Activated effector memory CD4-positive, alpha-beta T cell treated with Interleukin-2 at 50 U/mL for 16 hours (primary cell): ENCODE measurements at places on chromosomes 12 and 14.

- no peak for DNase-seq
Measured at GRCh38 chr12:12553208-12553785, 9.4 kb downstream of the DUSP16 start.

GRCh38 chr12:21849878-21850277 is 75.4 kb upstream of the KCNJ8 start:
- DNase-seq, result no peak

- DNase-seq, result no peak
Measured at GRCh38 chr14:49315570-49315969, 270.6 kb downstream of the RPS29 start.

- DNase-seq, result no peak
Measured at GRCh38 chr12:111216387-111217159, 152.3 kb downstream of the PHETA1 start.

GRCh38 chr12:65620046-65620445 is 204.2 kb upstream of the HMGA2 start:
- DNase-seq, result no peak

DNA sequence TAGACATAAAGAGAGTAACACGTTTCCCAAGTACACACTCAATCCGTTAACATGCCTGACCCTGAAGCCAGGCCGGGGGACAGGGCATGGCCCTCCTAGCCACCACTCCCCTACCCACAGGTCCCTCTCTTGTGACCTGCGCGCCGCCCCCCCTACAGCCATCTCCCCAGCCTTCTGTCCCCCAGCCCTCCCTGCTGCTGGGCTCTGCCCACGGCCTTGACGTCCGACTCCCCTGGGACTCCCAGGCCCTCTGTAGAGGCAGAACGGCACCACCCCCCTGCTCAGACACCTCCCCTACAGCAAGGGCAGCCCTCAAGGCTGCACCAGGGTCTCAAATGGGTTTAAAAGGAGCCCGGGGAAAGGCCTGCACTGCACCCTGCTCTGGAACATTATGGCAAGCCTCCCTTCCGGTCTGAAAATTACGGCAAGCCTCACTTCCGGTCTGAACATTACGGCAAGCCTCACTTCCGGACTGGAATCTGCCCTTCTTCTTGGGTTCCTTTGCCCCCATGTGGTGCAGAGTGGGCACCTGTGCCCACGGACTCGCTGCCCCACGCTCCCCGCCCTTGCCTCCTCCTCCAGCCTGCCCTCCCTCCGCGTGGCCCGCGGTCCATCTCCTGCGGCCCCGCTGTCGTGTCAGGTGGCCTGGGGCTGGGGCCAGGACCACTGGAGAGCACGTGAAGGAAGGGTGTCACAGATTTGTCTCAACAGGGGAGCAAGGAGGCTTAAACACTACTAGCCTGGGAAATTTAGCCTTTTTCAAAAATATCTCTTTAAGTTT is 77.6 kb downstream of the MOK start:
- DNase-seq, result no peak

- DNase-seq, result no peak
Measured at GRCh38 chr12:111173836-111174235, 195.1 kb downstream of the PHETA1 start.

DNA sequence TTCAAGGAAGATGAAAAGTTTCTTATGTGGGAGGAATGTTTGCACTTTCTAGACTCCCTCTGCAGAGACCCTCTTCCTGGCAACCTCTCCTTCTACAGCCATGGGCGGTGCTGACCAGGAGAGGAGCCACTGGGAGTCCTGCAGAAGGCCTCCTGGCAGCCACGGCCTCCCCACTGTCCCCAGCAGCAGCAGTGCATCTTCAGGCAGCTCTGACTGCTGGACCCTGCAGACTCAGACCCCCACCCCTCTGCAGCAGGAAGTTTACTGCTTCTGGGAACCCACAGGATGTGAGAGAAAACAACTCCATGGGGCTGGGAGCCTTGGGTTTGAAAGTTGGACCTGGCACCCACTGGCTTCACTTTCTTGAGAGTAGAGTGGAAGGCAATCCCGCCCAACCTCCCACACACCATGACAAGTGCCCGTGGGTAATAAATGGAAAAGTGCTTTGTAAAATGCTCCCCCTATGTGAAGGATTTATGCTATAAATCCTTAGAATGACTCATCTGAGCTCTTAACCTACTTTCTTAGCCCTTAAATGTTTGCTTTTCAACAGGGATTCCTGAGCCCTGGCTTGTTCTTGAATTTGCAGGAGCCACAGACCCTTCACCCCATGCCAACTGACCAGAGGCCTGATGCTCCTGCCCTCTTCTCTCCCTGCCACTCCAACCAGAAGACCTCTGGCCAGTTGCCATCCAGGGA is 37.5 kb upstream of the DDX11 start:
- no peak for DNase-seq

DNA sequence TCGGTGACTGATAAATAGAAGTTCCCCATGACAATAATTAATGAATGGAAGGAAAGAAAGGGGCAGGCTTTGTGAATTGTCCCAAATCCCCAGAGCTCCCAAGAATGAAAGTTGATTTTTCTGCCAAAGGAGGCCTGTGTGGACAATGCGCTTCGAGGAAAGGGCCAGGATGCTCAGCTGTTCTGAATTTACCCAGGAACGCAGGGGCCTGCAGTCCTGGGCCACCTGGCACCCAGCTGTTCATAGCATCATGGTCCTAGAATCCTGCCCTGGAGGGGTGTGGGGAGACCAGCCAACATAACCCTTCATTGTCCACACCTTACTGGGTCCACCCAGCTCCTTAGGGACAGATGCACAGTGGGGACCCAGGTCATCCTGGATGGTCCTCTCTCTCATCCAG is 587.5 kb downstream of the BCL11B start:
- DNase-seq, result no peak

GRCh38 chr12:121579190-121579791 is 1.5 kb downstream of the KDM2B start:
- peak; percentile 30 for DNase-seq

- DNase-seq, result no peak
Measured at GRCh38 chr14:61404637-61405036, 83.3 kb downstream of the PRKCH start.
